NCI-H2081 treated with DMSO at 0.1 percent for 48 hours (cell line): ENCODE measurements at places on chromosomes 3 and 15.

GRCh38 chr3:191737742-191738141, 276.8 kb downstream of the PYDC2 start:
- no peak for DNase-seq

- DNase-seq = no peak
These were observed 25.5 kb upstream of the PIK3R4 start for GRCh38 chr3:130772129-130772528.

- no peak for DNase-seq
These were observed 302.9 kb upstream of the DPPA4 start for GRCh38 chr3:109640146-109640652.

GRCh38 chr3:156792945-156793344, 33.2 kb upstream of the LEKR1 start:
- no peak for DNase-seq

DNA sequence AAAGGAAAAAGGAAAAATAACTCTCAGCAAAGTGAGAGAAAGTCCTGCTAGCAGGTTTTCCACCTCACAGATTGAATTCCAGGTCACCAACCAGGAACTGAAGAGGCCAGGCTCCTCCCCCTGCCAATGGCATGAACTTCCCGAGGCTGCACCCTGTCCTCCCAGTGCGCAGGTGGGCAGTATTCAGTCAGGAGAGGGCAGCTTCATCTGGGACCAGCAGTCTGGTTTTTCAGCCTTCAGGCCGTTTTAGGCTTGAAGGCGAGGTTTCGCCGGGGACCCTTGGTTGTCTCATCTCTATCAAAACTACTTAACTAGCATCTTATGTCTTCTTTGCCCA, 41.2 kb downstream of the TRAT1 start:
- no peak for DNase-seq
